A673 (cell line): ENCODE measurements at places on chromosomes 1 and 21.

GRCh38 chr1:229058729-229059128 is 212.2 kb upstream of the RAB4A start:
- no peak for DNase-seq

GRCh38 chr1:23889074-23889473 is 21.0 kb upstream of the FUCA1 start:
- DNase-seq: no peak

DNA sequence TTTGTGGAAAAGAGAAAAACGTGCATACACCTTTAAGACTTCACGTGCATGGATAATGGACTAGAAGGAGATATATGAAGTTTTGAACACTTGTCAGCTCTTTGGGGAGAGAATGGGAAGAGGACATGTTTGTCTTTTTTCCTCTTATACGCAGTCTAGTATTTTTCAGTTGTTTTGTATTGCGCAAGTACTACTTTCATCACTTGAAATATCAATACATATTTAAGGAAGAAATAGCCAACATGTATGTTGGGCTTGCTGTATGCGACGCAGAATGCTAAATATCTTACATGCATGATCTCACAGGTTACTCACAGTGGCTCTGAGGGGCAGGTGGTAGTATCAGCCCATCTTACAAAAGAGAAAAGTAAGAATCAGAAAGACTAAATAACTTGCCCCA is 176.5 kb upstream of the RUNX1 start:
- no peak for DNase-seq

DNA sequence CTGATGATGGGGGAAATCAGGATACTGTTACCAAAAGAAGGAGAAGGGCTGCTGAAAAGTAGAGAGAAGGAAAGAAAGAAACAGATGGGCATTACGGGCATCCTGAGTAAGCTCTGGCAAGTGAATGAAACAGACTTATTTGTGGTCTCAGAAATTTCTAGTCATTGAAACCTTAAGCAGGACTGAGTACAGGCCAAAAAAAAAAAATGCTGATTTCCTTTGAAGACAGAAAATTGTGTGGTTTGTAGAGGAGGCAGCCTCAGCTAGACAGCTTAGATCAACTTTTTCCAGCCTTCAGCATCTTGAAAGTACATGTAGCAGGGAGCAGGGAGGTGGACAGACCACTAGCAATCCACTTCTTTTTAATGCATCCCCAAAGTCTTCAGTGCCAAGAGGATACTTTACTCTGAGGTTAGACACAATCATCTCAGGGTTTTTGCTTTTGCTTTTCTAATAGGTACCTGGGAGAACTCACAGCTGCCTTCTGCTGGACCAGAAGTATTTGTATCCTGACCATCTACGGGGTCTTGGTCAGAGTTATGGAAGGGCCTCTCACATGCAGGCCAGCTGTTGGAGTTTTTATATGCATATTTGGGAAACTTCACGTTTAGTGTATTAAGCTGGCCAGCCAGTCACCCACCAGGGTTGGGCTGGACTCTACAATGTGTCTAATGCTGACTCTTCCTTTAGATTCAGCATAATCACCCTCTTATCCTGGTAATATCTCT is 10.6 kb upstream of the CAPZB start:
- DNase-seq: no peak

DNA sequence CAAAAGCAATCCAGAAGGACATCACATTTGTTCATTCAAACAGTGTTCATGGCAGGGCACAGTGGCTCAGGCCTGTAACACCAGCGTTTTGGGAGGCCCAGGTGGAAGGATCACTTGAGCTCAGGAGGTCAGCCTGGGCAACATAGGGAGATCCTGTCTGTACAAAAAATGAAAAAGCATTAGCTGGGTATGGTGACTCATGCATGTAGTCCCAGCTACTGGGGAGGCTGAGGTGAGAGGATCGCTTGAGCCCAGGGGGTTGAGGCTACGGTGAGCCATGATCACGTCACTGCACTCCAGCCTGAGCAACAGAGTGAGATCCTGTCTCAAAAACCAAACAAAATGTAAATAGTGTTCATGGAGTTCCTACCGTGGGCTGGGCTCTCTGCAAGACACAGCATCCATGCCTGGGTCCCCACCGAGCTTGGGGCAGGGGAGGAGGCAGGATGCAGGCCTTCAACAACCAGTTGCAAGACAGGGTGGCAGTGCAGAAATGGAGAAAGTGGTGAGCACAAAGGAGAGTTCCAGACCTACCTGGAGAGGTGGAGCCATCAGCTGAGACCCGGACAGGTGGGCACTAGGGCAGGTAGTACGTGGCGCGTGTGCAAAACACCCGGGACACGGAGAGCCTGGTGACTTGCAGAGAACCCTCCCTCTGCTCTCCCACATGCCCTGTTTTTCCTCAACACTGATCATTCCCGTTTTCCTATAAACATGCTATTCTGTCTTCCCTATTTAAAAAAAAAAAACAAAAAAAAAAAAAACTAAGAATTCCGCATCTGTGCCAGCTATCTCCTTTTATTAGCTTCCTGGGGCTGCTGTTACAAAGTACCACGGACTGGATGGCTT is 138.9 kb downstream of the TOMM20 start:
- no peak for DNase-seq

DNA sequence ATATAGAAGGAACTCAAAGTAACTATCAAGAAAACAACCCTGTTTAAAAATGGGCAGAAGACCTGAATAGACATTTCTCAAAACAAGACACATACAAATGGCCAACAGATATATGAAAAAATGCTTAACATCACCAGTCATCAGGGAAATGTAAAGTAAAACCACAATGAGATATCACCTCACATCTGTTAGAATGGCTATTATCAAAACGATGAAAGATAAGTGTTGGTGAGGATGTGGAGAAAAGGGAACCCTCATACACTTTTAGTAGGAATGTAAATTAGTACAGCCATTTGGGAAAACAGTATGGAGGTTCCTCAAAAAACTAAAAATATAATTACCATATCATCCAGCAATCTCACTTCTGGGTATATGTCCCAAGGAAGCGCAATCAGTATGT is 3.0 kb downstream of the CTSS start:
- DNase-seq: no peak

- no peak for DNase-seq
Observed at GRCh38 chr1:177423090-177423489, 252.3 kb downstream of the BRINP2 start.

- DNase-seq: no peak
Observed at GRCh38 chr1:33876970-33877650, 13.2 kb downstream of the HMGB4 start.

GRCh38 chr1:115144176-115144575 is 54.9 kb upstream of the TSPAN2 start:
- no peak for DNase-seq

- DNase-seq: peak; percentile 68
Observed at GRCh38 chr1:177256153-177257075, 85.7 kb downstream of the BRINP2 start.

- no peak for DNase-seq
Observed at GRCh38 chr1:19239876-19240275, 11.4 kb downstream of the EMC1 start.

DNA sequence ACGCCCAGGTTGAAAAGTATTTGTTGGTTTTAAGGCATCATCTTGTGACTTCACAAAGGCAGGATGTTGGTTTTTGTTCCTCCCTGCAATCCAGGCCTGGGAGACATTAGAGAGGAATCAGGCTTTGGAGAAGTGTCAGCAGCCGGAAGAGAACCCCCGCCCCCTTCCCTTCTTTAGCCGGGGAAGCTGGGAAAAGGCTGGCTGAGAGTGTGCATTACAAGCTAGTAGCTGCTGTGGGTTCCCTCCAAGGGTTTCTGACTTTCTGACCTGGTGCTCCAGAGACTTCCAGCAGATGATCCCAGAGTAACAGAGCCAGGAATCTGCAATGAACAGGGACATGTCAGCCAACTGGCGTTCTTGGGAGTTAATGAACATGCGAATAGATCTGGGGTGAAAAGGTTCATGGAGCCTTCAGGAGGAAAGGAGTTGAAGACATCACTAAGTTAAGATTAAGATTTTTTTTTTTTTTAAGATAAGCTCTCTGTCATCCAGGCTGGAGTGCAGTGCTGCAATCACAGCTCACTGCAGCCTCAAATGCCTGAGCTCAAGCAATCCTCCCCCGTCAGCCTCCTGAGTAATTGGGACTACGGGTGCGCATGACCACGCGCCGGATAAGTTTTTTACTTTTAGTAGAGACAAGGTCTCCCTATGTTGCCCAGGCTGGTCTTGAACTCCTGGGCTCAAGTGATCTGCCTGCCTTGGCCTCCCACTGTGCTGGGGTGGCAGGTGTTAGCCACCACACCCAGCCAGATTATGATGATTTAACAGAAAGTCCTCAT is 7.5 kb downstream of the DISP3 start:
- no peak for DNase-seq

GRCh38 chr1:240555524-240555923 is 56.4 kb downstream of the GREM2 start:
- no peak for DNase-seq

DNA sequence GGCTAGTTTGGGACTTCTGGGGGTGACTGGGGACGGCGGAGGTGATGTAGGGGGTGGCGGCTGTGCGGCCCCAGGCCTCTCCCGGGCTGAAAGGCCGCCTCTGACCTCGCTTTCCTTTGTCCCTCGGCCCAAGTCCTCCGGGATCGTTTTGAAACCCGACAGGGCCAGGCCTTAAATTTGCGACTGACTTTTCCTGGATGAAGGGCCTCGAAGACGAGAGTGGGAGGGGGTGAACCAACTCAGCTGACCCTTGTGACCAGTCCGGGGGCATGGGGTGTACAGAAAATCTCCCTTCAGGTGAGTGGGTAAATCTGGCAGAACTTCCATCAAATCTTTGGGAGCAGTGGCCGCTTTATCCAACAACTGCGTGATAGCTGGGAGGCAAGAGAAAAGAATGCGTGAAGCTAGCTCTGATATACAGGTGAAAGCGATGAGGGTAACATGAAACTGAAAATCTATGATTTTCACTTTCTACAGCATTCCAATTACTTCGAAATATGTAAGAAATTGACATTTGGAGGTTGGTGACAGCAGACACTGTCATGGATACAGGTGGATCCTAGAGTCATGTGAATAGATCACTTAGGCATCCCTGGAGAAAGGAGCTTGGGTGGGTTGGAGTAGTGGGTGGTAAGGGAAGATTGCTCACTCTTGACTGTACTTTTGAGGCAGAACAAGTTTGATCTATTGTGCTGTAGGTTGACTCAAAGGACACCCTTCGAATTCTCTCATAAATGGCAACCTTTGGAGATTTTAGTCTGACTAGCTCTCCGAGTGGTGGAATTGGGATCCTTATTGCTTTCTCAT is 885 bp downstream of the AHCYL1 start:
- DNase-seq: no peak

- no peak for DNase-seq
Observed at GRCh38 chr1:194268839-194269238, 1082.4 kb upstream of the B3GALT2 start.

GRCh38 chr21:36706951-36707762 is 8.2 kb downstream of the SIM2 start:
- peak; percentile 74 for DNase-seq

GRCh38 chr1:222713091-222713961 is 962 bp downstream of the BROX start:
- peak; percentile 98 for DNase-seq
